Right kidney (tissue), 9 donors: ENCODE measurements at places on chromosomes 2 and 18.

DNA sequence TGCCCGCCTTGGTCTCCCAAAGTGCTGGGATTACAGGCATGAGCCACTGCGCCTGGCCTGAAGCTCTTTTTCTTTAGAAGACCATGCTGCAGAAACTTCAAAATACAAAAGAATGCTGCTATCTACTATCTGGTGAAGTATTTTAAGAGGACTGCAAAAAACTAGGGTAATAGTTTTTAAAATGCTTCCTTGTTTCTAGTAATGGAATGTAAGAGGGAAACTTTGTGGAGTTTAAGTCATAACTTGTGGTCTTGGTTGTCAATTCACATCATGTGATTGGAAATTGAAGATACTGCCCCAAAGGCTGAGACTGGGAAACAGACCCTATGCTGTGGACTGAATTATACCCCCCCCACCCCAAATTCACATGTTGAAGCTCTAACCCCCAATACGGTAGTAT, 68.3 kb downstream of the B3GNT2 start:
- DNase-seq = no peak

- DNase-seq = no peak
These were observed 303.4 kb downstream of the PIK3C3 start for GRCh38 chr18:42258301-42258965.

GRCh38 chr2:237411683-237412423, 2.1 kb downstream of the COL6A3 start:
- peak; percentile 41 for DNase-seq

DNA sequence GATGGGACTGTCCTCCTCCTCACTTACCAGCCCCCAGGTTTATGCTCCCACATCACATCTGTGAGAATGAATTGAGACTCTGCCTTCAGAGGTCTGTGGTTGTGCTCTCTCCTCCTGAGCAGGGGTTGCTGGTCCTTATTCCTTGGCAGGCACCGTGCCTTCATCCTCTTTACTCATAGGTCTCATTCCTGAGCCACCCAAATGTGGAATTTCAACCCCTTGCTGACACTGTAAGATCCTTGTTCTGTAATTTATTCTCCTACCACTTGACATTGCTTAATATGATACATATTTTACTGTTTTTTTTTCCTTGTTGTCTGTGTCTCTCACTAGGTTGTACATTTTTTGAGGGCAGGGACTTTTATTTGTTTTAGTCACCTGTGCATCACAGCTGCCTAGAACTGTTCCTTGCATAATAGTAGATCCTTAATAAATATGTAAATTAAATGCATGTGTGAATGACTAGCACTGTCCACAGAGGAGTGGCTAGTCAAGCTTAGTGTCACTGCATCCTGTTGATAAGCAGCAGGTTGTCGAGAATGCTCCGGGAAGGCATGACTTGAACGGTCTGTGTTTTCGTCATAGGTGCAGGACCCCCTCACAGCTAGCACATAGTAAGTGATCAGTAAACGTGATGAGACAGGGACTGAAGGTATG, 180.6 kb downstream of the ZNF407 start:
- no peak for DNase-seq

DNA sequence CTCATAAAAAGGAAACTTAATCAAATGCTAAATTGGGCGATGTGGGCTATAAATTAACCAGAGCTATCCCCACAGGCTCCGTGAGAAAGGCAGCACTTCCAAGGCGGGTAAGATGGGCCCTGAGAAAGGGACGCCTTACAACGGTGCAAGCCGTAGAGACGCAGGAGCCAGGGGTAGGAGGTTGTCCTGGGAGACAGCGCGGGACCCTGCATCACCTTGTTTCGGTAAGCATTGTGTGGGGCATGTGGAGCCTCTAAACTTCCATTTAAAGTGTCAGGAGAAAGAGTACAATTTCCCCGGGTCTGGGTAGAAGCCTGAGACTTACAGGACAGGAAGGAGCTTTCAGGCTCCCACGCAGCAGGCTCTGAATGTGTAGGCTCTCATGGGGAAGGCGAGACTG, 1.2 kb upstream of the PER2 start:
- no peak for DNase-seq

- no peak for DNase-seq
These were observed 665.4 kb downstream of the XIRP2 start for GRCh38 chr2:167553635-167554034.

DNA sequence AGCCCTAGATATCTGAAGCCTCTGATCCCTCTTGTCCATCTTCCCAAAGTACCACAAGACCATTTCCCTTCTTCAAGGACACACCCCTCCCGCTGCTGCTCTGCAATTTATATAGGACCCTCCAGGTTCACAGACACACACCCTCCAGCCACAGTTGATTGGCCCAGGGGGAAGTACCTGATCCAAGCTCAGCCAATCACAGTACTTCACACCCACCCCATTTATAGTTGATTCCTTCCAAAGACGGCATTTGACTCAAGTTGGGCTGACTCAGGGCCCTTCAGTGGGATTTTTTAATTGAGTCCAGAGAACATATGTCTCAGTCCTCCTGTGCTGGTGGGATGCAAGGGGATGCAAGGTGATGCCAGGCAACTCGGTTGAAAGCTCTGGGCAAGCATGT, 59.2 kb downstream of the GYPC start:
- no peak for DNase-seq

DNA sequence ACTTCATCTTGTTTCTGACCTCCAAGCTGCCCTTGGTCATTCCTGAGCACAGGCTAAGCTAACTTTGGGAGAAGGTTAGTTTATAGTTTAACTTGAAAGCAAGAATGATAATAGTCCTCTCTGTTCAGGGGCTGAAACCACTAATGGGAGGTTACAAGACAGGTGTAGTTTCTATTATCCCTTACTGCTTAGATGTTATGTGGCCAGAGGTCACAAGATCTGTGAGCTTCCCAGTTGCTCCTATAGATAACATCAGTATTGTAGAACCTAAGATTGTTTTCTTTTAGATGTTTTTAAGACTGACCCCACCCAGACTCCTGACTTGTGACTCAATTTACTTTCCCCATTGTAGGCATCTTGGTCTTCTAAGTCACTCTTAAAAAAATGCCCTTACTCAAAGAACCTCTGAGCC, 94.8 kb upstream of the LPIN2 start:
- DNase-seq = no peak

- no peak for DNase-seq
These were observed 1.4 kb downstream of the NEURL3 start for GRCh38 chr2:96503637-96504243.

DNA sequence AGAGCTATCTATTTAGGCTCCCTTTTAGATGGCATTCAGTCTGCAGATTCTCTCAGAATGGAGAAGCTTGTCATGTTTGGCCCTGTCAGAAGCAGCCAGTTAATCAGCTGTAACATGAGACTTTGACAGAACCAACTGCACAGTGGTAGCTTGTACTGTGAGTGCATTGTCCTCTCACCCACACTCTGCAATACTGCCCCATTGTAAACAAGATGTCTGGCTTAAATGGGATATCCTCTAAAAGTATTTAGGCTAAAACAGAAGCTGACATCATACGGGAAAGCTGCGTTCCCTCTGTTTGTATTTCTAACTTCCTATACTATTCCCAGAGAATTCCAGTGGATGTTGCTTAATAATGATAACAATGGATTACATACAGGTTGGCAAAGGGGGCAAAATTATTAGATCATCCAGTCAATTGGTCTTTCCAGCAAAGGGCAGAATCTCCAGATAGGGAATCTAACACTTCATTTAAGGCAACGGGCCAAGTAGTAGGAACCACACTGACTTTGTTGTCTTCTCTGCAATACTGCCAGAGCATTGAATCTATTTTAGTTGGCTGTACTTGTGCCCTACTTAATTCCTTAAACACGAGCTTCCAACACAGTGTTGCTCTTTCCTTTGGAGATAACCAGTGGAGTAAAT, 15.4 kb upstream of the STAT4 start:
- no peak for DNase-seq

- DNase-seq = peak; percentile 44
These were observed 1.5 kb upstream of the AMMECR1L start for GRCh38 chr2:127887082-127887775.

- DNase-seq = peak; percentile 70
These were observed 35.3 kb downstream of the LRRFIP1 start for GRCh38 chr2:237662671-237663093.

DNA sequence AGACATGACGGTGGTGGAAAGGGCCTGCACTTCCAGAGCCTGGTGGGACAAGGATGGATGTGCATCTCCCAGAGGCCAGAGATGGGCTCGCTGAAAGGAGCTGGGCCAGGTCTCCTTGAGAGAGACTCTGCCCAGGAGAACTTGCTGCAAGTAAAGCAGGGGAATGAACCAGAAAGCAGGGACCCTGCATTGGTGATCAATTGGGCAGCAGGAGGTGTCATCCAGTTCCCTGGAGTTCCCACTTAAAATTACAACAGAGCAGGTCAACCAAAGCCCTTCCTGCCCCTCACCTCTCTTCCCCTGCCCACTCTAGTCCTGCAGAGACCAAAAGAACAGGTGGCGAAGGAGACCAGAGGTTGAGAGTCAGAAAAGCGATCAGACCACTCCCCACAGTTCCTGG, 69.7 kb upstream of the CAB39 start:
- no peak for DNase-seq

DNA sequence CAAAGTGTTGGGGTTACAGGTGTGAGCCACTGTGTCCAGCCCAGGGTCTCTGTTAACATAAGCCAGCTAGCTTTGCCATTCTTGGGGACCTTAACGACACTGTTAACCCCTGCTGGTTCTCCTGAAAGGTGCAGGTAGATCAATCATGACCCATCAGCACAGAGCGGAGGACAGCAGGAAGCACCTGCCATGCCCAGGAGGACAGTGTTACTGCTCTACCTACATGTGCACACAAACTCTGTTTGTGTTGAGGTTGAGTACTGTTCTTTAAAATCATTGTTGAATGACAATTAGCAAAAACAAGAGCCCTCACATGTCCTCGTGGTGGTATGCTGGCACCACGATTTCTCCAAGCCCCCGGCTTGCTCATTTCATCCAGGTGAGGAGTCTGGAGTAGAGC, 120.9 kb downstream of the FAM210A start:
- DNase-seq = no peak

GRCh38 chr2:71538656-71539265, 85.4 kb downstream of the DYSF start:
- DNase-seq = no peak

DNA sequence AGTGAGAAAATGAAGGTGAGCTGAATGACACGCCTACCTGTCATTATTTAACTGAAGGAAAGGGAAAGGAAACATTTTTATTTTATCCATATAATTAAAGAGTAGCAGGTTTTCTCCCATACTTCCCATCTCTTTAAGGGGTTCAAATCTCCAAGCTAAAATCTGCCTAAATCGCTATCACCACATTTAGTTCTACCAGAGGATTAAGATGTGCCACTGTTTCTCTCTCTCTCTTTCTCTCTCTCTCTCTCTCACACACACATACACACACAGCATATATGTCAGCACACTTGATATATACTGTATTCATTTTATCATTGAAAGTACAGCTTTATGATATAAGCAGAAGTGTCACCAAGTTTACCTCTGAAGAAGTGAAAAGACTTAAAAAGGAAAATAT, 3.1 kb downstream of the WIPF1 start:
- DNase-seq = no peak

DNA sequence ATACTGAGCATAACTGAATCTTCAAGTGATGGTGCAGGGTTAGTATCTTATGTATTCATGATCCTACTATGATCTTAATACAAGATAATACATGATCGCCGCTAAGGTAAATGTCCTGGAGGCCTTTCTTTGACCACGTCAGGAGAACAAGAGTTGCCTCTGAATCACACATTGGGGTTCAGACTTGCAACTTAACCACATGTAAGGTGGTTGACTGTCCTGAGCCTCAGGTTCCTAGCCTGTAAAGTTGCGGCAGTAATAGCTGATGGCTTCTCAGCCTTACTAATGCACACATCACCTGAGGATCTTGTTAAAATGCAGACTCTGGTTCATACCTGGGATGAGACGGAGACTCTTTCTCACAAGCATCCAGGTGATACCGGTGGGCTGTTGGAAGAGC, 112.5 kb downstream of the MGAT5 start:
- no peak for DNase-seq

- DNase-seq = no peak
These were observed 186.0 kb downstream of the DPP10 start for GRCh38 chr2:114628481-114628880.

GRCh38 chr18:65544701-65545100, 206.1 kb upstream of the CDH7 start:
- DNase-seq = no peak

DNA sequence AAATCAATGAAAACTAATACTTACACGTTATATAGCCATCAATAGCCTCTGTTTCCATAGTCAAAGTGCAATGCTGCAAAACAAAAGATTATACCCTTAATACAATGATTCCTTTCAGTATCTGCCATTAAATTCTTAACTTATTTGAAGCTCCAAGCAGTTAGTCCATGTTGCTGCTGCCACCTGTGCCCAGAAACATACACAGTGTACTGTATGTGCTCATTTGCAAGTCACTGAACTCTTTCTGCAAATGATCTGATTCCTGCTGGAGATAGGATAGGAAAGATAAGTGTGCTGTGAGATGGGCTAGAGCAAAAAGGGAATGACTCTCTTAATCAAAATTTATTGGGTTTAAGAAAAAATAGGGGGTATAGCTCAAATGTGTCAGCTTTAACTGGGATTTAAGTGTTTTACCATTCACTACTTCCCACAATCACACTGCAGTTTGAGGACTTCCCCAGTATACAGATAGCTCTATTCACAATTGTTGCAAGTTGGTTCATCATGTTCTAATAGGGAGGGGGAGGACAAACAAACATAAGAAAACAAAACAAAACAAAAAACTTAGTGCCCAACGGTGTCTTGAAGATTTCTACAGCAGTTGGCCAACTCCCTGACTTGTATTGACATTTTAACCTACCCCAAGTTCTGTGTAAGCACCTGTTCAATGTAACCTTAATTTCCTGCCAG, 2.7 kb downstream of the IKZF2 start:
- DNase-seq = no peak

- DNase-seq = no peak
These were observed 847.4 kb upstream of the GCFC2 start for GRCh38 chr2:76558157-76558556.

DNA sequence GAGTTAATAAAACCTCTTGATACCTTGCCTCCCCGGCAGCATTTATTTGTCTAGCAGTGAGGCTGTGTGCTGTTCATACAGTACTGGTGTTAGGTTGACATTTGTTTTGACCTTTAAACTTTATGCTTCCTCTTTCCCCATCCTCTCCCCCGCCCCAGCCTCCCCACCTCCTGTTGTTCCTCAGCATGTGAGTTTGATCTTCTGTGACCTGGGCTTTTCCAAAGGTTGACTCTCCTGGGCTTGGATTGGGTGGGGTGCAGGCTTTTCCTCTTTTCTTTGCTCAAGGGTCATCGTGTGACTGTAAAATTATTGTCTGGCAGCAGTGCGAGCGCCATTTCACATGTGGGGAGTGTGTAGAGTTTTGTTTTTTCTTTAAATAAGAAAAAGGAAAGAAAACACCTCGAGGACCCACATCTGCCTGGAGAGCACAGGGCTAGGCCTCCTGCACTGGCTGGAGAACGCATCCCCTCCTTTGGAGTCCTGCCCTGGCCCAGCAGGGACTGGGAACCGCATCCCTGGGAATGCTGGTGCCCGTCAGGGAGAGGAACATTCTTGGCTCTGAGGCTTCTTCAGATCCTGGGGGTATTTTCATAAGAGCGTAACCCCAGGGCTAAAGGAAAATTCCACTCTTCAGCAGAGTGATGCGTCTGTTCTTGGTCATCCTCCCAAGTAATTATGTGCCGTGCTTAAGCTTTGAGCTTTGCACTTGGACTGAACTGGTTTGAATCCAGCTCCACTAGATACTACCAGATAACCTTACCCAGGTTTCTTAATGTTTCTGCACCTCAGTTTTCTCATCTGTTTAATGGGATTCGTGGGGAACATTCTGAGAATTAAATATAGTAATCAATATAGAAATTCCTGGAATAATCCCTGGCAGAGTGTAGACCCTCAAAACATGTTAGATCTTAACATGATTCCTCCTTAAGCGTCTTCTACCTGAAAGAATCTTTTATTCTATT, 91.5 kb downstream of the SETBP1 start:
- peak; percentile 52 for DNase-seq
